ENCODE measurements at places on chromosomes 12 and 14.
A peak's percentile ranks its signal among the peaks of the same experiment; 100 is the strongest.

GRCh38 chr12:3717283-3717898 lies 35.5 kb downstream of the CRACR2A start:
- no peak for DNase-seq

DNA sequence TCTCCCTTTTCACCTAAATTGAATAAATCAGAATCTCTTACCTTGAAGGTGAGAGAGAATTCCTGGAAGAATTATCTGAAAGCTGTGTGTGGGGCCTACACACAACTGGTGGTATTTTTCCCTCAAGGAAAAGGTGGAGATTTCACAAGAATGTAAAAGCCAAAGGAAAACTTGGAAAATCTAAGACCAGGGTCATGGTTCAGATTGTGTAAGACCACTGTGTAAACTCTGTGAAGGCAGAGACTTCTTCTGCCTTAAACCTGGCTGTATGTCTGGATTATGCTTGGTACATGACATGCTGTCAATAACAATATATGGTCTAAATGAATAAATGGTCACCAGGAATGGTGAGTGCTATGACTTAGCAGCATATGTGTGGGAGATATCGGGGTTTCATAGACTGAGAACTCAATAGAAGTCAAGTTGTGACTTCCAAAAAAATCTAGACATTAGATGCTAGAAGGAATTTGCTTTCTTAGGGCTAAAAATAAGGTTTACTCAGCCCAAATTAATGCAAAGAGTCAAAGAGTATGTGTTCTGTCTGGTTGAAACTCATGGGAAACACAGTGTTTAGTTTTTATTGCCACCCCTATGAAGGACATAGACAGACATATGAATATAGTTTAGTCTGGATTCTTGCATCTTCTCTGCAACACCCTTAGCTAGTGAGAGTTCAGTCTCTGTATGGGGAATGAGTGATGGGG lies 163.7 kb downstream of the SNAPC1 start:
- DNase-seq, result no peak

GRCh38 chr12:62739266-62740015 lies 195.5 kb downstream of the PPM1H start:
- no peak for DNase-seq

DNA sequence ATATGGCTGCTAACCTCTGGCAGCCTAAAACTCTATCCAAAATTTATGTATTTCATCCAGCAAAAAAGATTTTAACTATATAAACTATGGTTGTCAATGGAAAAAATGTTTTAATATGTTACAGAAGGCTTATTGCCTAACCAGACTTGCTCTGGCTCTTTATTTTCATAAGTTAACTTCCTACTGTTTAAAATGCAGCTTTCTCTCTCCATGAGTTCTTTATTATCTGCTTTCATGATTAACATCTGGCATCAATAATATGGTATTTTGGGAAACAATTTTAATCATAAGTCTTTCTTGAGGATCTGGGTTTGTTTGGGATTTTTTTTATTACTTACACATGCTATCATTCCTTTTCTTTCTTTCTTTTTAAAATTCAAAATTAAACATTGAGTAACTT lies 20.5 kb downstream of the KERA start:
- no peak for DNase-seq

DNA sequence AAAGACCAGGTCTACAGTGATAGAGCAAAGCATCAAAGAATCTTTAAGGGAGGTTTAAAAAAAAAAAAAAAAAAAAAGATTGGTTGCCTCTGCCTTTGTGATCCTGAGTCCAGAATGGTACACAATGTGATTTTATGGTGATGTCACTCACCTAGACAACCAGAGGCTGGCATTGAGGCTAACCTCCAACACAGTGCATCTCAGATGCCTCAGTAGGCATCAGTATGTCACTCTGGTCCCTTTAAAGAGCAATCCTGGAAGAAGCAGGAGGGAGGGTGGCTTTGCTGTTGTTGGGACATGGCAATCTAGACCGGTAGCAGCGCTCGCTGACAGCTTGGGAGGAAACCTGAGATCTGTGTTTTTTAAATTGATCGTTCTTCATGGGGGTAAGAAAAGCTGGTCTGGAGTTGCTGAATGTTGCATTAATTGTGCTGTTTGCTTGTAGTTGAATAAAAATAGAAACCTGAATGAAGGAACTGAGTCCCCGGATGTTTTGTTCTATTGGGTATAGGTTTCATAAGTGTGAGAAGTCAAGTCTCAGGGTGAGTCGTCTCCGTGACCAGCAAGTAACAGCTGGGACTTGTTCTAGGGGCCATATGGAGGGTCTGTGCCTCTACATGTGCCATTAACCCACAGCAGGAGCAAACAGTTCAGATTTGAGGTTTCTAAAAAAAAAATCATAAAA lies 9.3 kb downstream of the PEBP1 start:
- no peak for DNase-seq

- DNase-seq, result no peak
Observed at GRCh38 chr12:98229540-98229924, 285.9 kb upstream of the TMPO start.

DNA sequence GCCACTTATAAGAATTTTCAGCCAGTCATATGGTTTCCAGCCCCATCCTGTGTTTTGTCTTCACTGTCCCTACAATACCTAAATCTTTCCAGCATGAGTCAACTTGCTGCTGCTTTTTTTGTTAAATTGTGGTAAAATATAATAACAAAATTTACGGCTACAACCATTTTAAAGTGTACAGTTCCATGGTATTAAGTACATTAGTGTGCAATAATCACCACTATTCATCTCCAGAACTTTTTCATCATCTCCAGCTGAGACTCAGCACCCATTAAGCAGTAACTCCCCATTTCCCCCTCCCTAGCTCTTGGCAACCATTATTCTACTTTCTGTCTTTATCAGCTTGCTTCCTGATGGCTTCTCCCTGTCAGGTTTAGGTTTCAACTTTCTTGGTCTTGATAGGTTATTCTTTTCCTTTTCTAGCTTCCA lies 39.1 kb downstream of the FRS2 start:
- DNase-seq, result no peak

DNA sequence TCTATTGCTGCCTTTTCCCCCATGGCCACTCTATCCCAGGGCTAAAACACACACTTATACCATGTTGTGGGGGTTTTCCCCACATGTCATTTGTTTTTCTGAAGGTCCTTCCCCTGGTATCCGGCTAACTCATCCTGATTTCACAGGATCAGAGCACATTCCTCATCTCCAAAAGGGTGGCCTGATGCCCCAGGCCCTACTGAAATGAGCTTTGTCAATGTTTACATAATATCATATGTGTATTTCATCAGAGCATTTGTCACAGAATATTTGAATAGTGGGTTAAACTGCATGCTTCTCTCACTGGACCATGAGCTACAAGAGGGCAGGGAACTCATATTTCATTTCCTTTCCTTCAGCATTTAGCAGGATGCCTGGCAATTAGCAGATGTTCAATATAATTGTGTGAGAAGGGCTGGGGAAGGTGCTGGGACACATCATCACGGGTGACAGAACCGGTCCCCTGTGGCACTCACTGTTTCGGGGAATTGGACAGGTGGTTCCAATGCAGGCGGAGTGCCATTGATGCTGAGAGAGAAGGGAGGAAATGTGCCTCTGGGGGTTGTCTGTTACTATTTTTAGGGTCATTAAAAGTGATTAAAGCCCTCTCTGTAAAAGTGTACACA lies 26.8 kb downstream of the EMP1 start:
- no peak for DNase-seq

DNA sequence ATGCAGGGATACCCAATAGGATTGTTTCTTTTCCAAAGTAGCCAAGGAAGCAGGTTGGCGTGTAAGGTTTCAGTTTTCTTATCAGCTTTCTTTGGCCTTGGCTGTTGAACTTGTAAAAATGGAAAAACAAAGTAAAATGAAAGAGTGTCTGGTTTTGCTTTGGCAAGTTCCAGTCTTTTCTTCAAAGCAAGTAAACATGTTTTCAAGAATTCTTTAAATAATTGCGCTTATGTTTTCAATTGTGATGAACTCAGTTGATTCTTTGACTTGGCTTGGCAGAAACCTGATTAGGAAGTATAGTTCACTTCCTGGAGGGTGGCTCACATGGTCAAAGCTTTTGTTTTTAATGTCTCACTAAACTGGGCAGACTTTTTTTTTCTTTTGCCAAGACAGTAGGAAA lies 112.2 kb upstream of the USP44 start:
- no peak for DNase-seq

DNA sequence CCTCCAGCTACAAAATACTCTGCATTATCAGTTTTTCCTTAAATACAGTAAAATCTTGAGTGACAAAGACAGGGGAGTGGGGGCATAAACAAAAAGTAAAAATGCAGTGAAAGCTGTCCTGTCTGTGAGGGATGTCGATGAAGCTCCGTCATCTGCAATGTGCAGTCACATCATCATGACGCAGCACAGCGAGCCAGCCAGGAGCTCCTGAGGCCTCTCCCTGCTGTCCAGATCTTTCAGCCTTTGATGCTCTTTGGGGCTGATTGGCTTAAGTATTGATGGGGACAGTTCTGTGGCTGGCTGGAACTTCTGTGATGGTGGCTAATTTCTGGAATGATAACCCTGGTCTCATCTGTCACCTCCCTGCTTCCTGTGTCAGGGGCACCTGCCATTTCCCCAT lies 54.6 kb upstream of the TRAF3 start:
- no peak for DNase-seq

- no peak for DNase-seq
Observed at GRCh38 chr12:65495233-65495632, 216.8 kb downstream of the MSRB3 start.

DNA sequence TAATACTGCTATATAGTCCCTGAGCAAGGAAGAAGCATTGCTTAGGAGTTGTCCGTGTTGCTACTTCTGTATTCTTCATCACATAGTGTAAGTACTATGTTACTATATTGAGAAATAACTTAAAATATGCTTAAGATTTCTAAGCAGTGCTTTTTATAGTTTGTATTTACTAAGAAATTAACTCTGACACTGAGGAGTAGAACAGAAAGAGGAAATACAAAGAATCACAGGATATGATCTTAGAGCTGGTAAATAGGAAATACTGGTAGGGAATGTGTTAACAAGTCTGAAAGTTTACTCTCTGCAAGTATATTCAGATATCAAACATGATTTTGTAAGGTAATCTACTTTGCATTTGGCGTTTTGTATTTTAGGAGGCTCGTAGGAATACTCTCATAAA lies 15.5 kb downstream of the XPOT start:
- no peak for DNase-seq

GRCh38 chr14:49853572-49854375 lies 1.2 kb upstream of the NEMF start:
- DNase-seq, result peak; percentile 44

DNA sequence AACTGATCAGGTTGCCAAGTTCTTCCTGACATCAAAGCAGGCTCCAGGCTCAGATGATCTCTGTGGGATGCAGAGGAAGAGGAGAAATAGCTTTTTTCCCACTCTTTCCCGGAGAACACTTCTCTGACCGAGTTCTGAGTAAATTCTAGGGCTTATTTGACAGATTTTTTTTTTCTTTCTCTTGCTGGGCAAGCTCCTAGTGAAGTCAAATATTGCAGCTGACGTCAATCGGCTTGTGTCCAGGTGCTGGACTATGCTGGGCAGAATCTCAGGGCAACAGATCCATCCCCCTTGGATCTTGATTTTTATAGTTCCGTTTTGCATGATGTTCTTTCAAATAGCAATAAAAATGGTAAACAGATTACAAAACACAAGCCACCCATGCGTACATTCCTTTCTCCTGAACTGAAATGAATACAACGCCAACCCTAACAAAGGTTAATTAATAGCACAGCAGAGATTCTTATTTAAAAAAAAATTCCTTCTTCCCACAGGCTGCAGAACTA lies 182.2 kb downstream of the NOVA1 start:
- no peak for DNase-seq

- no peak for DNase-seq
Observed at GRCh38 chr14:41950428-41951151, 343.9 kb downstream of the LRFN5 start.

- no peak for DNase-seq
Observed at GRCh38 chr12:40032433-40033241, 73.2 kb downstream of the SLC2A13 start.

- DNase-seq, result no peak
Observed at GRCh38 chr12:26338586-26339572, 143.5 kb downstream of the SSPN start.

DNA sequence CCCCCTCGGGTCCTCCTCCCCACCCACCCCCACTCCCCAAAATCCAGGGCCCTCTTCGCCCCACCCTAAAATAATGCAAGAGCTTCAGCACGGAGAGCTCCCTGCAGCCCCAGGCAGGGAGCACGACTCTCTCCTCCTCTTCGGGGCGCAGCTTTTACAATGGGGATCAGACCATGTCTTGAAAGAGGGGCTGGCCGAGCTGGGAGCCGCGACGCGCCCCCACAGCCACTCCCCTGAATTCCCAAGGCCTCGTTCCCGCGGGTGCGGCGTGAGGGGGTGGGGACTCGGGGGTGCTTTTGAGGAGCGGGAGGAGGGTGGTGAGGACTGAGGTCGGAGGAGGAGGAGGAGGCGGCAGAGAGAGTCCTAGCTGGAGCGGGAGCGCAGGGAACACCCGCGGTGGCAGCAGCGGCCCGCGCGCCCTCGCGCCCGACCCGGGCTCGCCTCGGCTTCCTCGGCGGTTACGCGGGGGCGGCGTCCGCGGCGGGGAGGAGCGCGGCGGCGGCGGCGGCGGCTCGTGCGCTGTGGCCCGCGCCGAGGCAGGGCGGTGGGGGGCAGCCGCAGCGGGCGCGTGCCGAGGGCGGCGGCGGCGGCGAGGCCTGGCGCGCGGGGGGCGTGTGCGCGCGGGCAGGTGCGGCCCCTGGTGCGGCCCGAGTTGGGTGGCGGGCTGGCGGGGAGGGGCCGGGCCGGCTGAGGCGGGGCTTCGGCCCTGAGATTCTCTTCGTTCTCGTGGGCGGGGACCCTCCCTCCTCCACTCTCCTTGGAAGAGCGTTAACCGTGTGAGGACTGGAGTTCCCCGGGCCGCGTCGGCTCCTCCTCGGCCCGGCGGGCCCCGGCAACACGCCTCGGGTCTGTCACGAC lies at the start of gene ANKS1B:
Gene ANKS1B (minus strand): TSS at position 666 of the 858 bp plus-strand sequence. CDS start 699 bp downstream, outside the sequence.
- DNase-seq, result no peak

Data from stimulated activated CD8-positive, alpha-beta memory T cell treated with anti-CD3 and anti-CD28 coated beads, Interleukin-4, amount 100 ng/mL, for 24 hours (primary cell).